Renal cortical epithelial cell (primary cell): ENCODE measurements at places on chromosomes 1 and 21. TPM values are rescaled to one million over a fixed set of nuclear protein-coding genes. Genes with fewer than 3 reads are reported as not detected.

IQCC gene
- total RNA-seq: 0.87 and 2.1 TPM in 2 replicates

GBP3 gene
- total RNA-seq: 59.4 and 69.1 TPM in 2 replicates

DNA sequence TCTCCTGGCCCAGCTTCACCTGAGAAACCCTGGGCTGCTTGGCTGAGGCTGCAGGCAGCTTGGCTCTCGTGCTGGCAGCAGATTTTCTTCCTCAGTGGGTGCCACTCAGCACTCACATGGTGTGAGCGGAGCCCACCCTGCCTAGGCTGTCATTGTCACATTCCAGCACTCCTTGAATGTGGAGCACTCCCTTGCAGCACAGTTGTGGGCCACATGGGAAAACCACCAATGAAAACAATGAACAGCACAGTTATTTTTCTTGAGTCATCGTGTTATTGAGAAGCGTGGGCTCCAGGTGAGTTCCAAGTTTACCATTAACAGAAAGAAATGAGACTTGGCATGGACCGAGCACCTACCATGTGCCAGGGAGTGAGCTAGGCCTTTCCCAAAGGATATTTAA, 27.2 kb upstream of the TRIM67 start:
- DNase-seq: peak; percentile 93

DNA sequence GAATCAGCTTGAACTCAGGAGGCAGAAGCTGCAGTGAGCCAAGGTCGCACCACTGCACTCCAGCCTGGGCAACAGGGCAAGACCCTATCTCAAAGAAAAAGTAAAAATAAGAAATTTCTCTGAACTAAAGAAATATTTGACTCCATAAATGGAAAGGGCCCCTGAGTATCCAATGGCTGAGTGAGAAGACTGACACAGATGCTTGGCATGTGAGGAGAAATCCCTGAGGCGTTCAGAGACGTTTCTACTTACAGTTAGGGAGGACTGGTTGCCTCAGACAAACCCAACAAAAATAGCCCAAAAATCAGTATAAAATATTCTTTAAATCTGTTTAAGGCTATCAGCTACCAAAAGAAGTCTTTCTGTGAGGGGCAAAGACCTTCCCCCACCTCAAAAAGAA, 3.0 kb upstream of the SUMO3 start:
- no peak for DNase-seq

DNA sequence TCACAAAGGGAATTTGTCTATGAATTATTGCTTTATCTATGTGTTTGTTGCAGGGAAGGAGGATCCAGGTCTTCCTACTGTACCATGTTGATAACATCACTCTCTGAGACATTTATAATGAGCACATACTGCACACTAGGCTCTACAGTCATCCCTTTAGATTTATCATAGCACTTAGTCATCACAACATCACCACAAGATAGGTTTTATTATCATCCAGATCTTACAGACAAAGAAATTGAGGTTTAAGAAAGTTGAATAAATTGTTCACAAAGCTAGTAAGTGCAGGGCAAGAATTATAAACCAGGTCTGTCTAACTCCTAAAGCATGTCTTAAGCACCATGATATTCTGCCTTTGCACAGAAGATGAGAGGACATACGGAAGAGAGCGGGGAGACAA, 121.1 kb upstream of the ST6GALNAC5 start:
- no peak for DNase-seq

BTF3L4 gene
- 46.1 and 104 TPM in 2 replicates for total RNA-seq
